ENCODE measurements at places on chromosomes 1 and 21.

- DNase-seq: no peak
Observed at GRCh38 chr1:118989878-118990378, 1.8 kb upstream of the TBX15 start.

- no peak for DNase-seq
Observed at GRCh38 chr1:44290250-44291094, 64.6 kb downstream of the ERI3 start.

DNA sequence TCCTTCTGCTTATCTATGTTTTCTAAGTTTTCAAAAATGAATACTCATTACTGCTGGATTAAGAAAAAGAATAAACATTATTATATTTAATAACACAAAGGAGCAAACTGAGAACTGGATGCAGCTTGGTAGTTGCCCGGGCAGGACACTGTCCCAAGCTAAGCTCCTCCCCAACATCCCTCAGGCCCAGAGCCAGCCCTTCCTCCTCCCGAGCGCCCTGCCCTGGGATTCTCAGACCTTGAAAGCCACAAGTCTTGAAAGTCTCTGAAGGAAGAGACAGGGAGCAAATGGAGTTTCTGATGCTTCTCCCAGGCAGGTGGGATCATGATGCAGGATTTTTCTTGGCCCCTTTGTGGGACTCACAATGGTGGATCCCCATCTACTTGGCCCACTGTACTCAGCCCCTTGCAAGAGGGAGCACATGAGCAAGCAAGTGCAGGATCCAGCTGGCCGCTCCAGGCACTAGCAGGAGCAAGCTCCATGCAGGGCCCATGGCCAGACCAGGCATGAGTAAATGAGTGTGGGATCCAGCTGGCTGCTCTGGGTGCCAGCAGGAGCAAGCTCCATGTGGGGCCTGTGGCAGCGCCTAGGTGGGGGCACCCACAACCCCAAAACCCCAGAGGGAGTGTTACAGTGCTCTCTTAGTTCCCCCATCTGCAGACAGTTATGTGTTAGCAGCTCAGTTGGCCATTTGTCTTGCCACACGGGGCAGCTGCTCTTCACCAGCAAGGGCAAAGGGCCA lies 32.1 kb upstream of the RAB4A start:
- DNase-seq: no peak

DNA sequence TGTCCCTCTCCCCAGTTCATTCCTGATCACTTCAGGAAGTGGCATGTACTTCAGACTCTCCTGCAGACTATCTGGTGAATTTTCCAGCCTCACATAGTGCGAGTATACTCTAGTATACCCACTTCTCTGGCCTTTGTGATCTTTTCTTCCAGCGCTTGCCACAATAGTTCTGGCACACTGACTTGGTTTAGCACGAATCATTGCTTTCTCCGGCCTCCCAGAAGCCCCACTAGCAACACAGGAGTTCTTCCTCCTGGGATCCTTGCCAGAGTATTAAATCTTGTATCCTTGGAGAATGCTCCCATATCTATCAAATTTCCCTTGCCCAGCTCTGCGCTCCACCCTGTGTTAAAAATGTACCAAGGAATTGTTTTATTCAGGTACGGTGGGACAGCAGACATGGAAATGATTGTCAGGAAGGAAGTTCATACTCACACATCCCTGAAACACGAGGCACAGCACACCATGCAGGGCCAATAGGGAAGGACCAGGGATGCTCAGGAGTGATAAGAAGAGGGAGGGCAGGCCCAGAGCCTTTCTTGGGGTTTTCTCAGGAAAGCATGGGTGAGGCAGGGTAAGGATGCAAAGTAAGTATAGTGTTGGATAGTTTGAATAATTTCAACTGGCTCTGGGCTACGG lies 136.7 kb downstream of the ADSS2 start:
- DNase-seq: no peak

DNA sequence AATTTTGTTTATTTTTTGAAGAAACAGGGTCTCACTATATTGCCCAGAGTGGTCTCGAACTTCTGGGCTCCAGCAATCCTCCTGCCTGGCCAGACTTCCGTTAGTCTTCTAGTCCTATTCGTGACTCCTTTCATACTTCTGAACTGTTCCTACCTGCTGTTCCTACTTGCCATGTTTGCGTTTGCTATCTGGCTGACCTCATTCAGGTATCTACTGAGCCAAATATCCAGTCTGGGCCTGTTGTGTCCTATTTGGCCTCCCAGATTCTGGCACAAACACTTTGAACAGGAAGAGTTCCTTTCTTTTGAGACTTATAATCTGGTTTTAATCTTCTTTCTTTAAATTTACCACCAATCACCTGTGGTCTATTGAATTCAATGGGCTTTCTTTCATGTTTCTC lies 6.9 kb upstream of the NR1I3 start:
- no peak for DNase-seq

- no peak for DNase-seq
Observed at GRCh38 chr21:37071561-37072273, 1.2 kb downstream of the PIGP start.

DNA sequence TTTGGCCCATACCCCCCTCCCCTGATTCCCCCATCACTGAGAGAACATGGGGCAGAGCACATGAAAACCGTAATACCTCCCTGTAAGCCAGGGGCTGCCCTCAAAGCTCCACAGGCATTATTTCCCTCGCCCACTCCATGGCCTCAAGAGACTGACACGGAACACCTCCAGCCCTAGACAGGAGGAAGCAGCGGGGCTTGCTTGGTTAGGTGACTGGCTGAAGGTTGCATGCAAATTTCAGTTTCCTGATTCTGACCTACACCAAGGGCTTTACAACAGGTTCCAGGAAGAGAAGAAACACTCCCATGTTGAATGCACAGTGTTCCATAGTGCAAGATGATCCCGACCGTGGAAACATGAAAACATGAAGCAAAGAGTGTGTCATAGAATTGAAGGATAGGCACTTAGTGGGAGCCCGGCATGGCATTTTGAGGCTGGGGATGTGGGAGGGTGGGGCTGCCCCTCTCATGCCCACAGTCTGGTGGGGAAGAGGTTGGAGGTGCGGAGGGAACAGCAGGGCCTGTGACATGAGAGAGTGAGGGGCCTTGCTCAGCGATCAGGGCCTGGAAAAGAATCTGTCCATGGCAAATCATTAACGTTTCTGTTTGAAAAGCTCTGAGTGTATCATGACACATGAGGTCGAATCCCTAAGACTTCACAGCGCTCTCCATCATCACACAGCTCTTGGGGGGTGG lies 33.5 kb downstream of the GPR137B start:
- no peak for DNase-seq

- no peak for DNase-seq
Observed at GRCh38 chr1:183699616-183700160, 46.6 kb upstream of the APOBEC4 start.

DNA sequence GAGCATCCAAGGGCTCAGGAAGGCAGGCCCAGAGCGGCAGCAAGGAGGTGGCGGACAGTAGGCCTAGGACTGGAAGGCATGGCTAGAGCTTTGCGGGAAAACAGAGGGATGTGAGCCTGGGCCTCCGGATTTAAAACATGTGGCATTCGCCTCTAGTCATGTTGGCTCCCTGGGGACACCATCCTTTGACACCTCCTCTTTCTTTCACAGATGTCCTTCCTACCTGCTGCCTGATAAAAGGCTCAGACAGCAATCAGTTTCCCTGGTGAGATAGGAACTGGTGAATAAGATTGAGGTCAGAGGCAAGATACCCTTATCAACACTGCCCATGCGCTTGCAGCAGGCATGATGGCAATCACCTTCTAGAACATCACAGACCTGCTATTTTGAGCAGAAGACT lies 277.6 kb downstream of the SIPA1L2 start:
- DNase-seq: no peak

GRCh38 chr1:32362474-32363313 lies at the start of the genes FAM229A and TSSK3:
Gene FAM229A, minus strand, starts transcription at chr1:32362485. Its CDS starts 394 bp downstream, at chr1:32362091.
Gene TSSK3, plus strand, starts transcription at chr1:32362539. Its CDS starts 163 bp downstream, at chr1:32362702.
- no peak for DNase-seq

- no peak for DNase-seq
Observed at GRCh38 chr1:223203694-223204093, 60.6 kb upstream of the TLR5 start.

DNA sequence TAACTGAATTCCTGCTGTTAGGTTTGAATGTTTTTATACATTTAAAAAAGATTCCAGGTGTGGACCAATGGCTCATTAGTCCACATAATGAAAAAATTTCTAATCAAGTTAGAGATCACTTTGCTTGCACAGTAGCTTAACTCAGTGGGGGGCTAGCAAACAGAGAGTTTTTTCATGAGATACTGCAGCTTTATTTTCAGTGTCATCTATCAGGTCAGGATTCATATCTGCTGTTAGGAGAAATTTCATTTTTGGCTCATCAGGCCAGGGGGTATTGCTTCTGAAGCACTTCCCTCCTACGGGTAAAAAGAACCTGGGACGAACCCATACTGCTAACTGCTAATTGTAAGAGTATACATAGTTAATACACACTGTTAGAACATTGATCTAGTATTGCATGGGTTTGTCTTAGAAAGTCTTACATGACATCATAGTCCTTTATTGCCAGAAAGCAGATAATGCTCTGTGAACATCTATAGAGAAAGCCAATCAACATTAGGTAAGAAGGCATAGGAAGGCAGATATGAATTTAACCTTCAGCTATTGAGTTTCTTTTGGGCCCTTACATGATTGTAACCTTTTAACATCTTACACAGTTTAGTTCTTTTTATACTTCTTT lies 38.0 kb downstream of the ADGRL2 start:
- no peak for DNase-seq

DNA sequence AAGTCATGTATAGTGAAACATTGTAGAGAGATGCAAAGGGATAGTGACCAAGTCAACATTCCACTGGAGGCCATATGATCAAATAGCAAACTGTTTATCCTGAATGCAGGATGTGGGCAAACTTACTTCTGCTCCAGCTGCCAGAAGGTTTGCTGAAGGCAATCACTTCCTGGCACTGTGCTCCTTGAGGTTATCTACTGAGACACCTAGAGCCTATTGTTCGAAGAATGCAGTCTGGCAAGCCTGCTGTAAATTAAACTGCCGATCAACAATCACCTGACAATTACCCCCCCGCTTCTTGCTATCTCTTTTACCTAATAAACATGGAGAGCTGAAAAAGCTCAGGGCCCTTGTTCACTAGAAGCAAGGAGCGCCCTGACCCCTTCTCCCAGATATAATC lies 139.4 kb upstream of the B3GALT2 start:
- no peak for DNase-seq

DNA sequence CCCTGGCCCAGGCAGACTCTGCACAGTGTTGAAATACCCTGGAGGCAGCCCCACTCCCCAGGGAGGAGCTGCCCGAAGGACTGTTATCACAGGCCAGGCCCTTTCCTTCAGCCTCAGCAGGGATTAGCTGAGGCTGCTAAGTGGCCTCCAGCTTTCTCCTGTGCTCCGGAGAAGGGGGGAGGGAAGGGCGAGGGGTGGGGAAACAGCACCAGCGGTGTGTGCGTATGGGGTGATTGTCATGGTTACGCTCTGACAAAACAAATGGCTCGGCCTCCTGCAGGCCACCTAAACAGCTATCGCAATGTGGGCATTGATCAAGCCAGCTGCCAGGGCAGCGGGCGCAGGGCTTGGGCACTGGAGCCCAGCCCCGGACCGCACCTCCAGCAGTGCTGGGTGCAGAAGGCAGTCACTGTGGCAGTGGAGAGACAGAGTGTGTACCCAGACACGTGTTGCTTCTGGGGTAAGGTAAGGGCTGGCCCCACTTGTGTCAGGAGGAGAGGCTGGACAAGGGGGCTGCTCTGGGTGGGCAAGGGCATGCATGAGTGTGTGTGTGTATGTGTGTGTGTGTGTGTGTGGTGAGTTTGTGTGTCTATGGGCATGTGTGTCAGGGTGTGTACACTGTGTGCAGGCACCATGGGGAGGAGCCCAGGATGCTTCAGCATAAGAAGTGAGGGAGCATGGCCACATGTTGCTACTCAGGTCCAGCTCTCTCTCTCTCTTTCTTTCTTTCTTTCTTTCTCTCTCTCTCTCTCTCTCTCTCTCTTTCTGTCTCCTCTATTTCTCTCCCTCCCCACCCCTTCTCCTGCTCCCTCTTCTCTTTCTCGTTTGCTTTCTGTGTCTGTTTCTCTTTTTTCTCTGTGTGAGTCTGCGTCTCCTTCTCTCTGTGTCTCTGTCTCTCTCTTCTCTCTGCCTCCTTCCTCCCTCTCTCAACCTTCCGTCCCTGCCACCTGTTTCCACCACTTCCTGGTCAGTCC lies at the start of gene VWA5B1:
TSS of gene VWA5B1 (plus strand) at position 252 of the 974 bp plus-strand sequence. CDS start 19,727 bp downstream, outside the sequence.
- DNase-seq: no peak

- DNase-seq: no peak
Observed at GRCh38 chr1:35319988-35320713, 51.6 kb downstream of the ZMYM4 start.

- no peak for DNase-seq
Observed at GRCh38 chr1:183946320-183946613, 91.3 kb downstream of the COLGALT2 start.

- DNase-seq: no peak
Observed at GRCh38 chr1:54809496-54810074, 8.5 kb upstream of the TTC22 start.

GRCh38 chr1:170274131-170274501 lies 128.4 kb downstream of the NTMT2 start:
- no peak for DNase-seq

DNA sequence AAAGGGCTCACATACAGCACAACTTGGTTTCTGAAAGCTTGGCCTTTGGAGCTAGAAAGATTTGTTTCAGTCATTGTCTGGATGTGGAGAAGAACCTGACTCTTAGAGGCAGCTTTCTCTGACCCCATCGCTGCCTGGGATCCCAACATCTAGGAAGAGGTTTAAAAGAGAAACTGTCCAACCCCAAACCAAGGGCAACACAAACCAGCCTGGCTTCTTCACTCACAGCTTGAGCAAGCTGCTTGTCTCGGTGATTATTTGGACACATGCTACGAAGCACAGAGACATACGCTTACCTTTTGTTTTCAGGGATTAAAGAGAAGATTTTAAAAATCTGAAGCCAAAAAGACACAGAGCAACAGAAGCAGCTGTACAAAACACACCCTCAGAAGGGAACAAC lies 109.8 kb downstream of the ETS2 start:
- no peak for DNase-seq

- no peak for DNase-seq
Observed at GRCh38 chr1:114746450-114747121, 11.2 kb downstream of the CSDE1 start.

- DNase-seq: no peak
Observed at GRCh38 chr1:125085720-125086591, 3901.2 kb downstream of the SRGAP2C start.

DNA sequence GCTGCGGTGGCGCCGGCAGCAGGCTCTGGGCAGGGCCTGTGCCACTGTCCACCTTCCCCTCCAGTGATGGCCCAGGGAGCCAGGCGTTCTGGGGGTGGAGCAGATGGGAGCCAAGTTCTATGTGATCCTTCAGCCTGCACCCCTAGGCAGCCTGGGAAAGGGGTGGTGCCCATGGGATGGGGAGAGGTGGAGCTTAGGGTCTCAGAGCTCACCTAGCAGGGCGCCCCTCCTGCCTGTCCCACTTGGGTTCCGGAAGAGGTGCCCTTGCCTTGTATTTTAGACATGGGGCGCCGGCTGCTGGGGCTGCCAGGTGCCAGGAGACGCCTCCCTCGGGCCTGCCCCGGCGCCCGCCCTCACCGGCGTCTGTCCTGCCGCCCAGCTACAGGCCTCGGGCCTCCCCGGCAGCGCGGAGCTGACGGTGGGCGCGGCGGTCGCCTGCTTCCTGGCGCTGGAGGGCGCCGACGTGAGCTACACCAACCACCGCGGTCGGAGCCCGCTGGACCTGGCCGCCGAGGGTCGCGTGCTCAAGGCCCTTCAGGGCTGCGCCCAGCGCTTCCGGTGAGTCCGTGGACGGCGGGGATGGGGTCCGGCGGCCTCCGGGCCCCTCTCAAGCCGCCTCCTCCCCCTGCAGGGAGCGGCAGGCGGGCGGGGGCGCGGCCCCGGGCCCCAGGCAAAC lies 3.1 kb upstream of the MMP23B start:
- DNase-seq: no peak

GRCh38 chr1:11307852-11308251 lies 34.9 kb downstream of the UBIAD1 start:
- no peak for DNase-seq

- no peak for DNase-seq
Observed at GRCh38 chr1:223621312-223621734, 44.2 kb downstream of the CAPN8 start.

All from HS-27A (cell line).